ENCODE measurements at places on chromosomes 4 and X. TPM values are rescaled to one million over a fixed set of nuclear protein-coding genes. Genes with fewer than 3 reads are reported as not detected.

CLNK gene
- not detected for total RNA-seq

PLXNB3 gene
- 3.3 TPM for total RNA-seq

MAGEB6 gene
- total RNA-seq, result not detected

FAT4 gene
- total RNA-seq, result 83.7 TPM

SCML1 gene
- 8.2 TPM for total RNA-seq

PF4V1 gene
- not detected for total RNA-seq

TMSB15C gene
- 38.4 TPM for total RNA-seq

ZMAT1 gene
- total RNA-seq, result 18.2 TPM
